C1 segment of cervical spinal cord (tissue), 14 donors: ENCODE measurements at places on chromosomes 1 and 21.

- no peak for DNase-seq
These were observed 160.9 kb downstream of the UCK2 start for GRCh38 chr1:165988275-165988674.

DNA sequence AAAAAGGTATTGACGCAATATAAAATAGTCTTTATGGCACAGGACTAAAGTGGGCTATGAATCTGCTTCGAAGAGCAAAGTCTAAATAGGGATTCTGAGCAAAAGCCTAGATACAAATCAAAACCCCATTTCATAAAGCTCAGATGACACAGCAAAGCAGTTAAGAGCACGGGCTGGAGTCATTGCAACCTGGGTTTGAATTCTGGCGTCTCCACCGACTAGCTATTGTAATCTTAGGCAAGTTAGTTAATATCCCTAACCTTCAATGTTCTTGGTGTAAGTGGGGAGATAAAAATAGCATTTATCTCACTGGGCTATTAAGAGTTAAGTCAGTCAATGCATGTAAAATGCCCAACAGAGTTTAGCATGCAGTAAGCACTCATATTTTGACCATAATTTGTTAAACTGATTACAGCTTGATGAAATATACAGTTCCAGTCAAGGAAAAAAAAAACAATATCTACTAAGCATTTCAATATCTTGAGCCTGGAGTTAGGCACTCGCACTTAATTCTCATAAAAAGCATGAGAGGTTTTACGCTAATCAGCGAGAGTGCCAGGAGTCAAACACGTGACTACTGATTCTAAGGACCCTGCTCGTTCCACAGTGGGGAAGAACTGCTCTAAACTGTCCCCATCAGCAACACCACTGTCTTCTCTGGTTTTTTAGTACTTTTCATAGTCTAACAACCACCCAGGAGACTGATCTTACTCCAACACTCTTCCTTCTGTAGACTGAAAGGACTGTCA is 75.5 kb downstream of the JAK1 start:
- DNase-seq = no peak

DNA sequence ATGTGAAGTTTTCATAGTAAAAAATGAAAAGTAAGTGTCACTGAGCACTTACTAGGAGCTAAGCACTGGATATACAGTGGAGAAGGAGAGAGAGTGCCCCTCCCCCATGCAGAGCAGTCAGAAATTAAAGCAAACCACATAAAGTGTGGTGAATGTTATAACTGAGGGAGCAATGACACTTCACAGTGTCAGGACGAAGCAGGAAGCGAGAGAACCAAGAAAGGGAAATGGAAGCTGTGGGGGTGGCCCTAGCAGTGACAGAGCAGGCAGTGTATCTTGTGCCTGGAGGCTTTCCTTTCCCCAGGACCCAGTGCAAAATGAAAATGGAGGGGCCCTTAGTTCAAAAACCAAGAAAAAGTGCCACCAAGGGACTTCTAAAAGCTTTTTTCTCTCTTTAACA is 21.5 kb upstream of the RCAN3 start:
- DNase-seq = no peak

DNA sequence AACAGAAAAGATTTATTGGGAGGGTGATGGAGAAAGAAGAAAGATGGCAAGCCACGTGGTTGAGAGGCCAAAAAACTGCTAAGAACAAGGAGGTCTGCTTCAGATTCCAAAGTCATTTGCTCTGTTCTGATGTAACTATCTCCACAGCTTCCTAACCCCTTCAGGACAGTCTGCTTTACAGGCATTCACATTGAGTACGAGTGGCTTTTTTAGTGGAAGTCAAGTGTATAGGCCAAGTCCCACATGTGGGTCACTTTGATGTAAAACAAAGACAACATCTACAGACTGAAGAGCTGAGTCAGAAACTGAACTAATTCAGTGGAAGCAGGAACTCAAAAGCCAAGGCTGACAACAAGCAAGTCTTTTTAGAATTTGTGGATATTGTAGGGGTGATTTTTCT is 128.7 kb upstream of the F3 start:
- no peak for DNase-seq

GRCh38 chr1:21340230-21340945 is 50.1 kb upstream of the ECE1 start:
- DNase-seq = no peak

DNA sequence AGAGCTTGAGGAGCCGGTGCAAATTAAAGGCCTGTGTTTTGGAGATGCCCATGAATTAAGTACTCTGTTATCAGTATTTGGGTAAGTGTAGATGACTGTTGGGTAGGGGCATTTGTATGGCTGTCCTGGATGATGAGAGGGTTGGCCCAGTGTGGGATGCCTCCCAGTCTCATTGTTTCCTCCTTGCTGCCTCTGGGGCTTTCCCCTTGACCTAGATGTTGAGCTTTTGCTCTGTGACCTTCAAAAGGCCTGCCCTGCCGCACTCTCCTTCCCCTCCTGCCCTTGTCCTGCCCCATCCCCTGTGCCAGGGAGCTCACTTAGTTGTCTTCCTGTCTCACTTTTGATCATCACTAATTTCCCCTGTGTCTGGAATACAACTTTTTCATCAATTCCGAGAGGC is 10.0 kb downstream of the GALNT2 start:
- DNase-seq = no peak

- no peak for DNase-seq
These were observed 22.8 kb downstream of the SLC9C2 start for GRCh38 chr1:173580071-173580470.

DNA sequence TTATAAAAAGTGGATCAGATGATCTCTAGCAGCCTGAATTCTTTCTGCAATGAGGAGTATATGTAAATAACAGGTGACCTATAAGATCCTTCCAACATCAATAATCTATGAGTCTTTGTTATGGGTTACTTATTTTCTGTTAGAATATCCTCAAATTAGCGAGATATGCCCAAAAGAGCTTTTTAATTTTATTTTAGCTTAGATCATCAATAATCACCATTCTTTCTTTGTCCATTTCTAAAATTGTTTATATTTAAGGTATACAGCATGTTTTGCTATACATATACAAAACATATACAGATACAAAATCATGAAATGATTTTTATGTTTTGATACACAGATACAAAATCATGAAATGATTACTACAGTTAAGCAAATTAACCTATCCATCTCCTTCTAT is 11.8 kb downstream of the RABGAP1L start:
- no peak for DNase-seq

GRCh38 chr1:95169548-95169947 is 52.4 kb downstream of the TLCD4 start:
- DNase-seq = no peak

GRCh38 chr21:44079846-44080245 is 27.4 kb upstream of the PWP2 start:
- no peak for DNase-seq

DNA sequence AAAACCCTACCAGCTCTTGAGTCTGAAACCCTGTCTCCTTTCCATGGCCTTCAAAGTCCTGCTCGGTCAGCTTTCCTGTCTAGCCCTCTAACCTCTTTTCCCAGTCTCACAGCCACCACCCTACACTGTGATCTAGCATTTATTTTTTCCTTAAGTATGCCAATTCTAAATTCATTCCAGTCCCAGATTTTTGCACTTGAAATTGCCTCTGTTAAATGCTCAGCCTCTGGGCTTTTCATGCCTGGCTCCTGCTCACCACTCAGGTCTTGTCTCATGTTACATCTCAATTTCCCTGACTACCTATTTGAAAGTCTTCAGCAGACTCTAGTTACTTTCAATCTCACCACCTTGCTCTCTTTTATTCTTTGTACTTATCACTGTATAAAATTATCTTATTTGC is 176.2 kb downstream of the ADGRL4 start:
- no peak for DNase-seq

DNA sequence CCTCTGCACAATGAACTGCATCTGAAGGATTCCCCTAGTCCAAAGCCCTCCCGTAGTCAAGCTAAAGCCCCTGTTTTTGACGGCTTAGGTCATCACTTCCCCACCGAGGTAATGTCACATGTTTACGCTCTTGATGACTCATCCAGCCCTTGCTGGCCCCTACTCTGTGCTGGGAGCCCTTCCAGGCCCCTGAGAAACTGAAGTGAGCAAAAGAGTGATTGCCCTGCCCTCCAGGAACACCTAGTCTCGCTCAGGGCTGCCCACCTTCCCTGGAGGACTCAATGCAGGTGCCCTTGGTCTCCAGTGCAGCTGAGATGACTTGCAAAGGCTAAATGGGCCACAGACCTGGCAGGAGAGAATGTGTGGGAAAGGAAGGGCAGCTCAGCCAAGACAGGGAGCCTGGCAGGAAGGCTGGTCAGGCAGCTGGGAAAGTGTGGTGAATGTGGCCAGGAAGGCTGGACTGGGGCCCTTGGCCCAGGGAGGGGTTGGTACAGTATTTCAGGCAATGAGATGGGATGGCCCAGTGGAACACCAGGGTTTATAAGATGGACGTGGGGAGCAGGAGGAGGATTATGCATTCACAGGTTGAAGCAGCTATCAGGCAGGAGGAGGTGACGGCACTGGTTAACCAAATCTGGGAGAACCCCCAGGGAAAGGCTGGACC is 345.6 kb downstream of the NPHP4 start:
- DNase-seq = no peak

- no peak for DNase-seq
These were observed 620.2 kb downstream of the PTPRU start for GRCh38 chr1:29856340-29857114.

DNA sequence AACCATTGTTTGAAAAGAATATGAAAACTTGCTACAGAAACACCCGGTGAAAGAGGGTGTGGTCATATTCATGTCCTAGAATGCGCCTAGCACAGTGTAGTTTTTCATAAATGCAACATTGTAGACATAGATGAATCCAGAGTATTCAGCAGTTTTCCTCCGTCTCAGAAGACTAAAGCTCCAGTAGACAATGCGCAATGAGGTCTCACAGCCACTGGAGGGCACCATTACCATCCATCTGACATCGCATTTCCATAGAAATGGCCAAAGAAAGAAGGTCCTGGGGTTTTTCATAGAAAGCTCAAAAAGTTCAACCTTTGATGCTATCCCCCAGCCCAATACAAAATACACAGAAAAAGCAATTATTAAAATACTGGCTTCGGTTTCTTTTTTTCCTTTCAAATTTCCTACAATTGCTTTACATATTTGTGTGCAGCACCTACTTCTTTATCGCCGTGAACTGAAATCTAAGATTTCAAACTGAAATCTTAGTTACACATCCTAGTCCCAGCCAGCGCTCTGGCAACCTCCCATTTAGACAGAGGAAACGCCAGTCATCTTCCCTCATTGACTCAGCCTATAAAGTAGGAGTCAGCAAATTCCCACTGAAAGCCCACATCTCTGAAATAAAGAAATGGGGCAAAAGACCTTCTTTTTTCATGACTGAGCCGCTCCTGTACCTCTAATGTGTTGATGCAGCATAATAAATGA is 3.9 kb upstream of the CD58 start:
- DNase-seq = no peak

- DNase-seq = no peak
These were observed 111.3 kb downstream of the GREM2 start for GRCh38 chr1:240500647-240501046.

- DNase-seq = no peak
These were observed 43.8 kb upstream of the AIM2 start for GRCh38 chr1:159120317-159120716.

DNA sequence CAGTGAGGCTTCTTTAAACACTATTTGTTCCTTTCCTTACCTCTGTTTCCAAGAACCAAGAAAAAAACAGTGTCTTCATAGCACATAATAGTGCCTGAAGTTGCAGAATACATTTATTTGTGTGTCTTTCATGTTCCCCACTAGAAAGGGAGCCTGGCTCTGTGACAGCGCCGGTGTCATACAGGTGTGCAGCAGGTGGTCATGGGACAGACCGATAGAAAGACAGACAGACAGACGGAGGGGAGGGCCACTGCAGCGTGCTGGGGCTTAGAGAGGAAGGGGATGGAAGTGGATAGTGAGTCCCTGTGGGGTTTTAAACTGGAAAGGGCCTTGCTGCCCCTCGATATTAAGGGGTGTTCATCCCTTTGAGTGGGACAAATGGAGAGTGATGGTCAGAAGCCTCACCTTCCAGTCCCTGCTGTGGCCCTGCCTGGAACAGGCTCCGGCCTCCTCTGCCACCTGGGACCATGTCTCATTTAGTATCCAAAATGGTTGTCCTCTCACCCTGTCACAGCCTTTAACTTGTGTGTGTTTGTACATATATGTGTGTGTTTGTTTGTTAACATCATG is 152.9 kb downstream of the PGBD5 start:
- DNase-seq = no peak

GRCh38 chr1:80962564-80962963 is 838.2 kb upstream of the ADGRL2 start:
- DNase-seq = no peak

DNA sequence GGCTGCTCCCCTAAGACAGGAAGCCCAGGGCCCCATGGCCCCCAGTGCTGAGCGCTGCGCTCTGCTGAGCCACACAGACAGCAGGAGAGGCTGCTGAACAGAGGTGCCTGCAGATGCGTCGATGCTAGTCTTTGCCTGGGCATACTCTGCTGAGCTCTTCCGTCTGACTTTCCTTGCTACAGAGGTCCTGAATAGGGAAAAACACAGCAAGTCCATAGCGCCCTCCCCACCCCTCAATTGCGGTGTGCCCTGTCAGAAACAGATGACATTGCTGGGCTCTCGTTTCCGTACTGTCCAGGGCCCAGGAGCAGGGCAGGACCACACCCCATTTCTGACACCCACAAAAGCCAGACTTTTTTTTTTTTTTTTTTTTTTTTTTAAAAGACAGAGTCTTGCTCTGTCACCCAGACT is 252.5 kb downstream of the SDCCAG8 start:
- peak; percentile 20 for DNase-seq

GRCh38 chr1:18531503-18531845 is 50.7 kb downstream of the KLHDC7A start:
- no peak for DNase-seq

- DNase-seq = no peak
These were observed 27.5 kb upstream of the SLAMF9 start for GRCh38 chr1:159981351-159982055.

- no peak for DNase-seq
These were observed 40.0 kb upstream of the IKBKE start for GRCh38 chr1:206430031-206430983.

- no peak for DNase-seq
These were observed 27.6 kb downstream of the NCF2 start for GRCh38 chr1:183562701-183563100.

- DNase-seq = no peak
These were observed 44.9 kb upstream of the USP24 start for GRCh38 chr1:55259911-55260609.

- DNase-seq = no peak
These were observed 7.5 kb downstream of the PTPRU start for GRCh38 chr1:29243871-29244200.

DNA sequence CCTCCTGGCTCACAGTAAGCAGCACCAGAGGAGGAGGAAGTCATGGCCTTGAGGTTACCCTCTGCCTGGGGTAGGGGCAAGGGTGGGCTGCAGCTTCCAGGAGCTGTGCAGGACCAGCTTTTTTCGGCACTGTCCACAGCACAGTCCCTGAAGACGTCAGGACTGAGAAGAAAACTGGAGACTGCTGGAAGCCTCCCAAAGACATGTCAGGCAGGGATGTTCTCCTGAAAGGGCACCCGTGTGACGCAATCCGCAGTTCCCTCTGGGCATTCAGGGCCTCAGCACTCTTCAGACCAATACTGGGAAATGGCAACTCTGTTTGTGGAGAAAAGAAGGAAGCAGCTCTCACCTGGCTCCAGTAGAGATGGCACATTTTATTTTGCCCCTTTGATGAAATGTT is 64.8 kb upstream of the TENT5C start:
- no peak for DNase-seq
